ENCODE measurements at places on chromosomes 3 and 15.
A peak's percentile ranks its signal among the peaks of the same experiment; 100 is the strongest.

DNA sequence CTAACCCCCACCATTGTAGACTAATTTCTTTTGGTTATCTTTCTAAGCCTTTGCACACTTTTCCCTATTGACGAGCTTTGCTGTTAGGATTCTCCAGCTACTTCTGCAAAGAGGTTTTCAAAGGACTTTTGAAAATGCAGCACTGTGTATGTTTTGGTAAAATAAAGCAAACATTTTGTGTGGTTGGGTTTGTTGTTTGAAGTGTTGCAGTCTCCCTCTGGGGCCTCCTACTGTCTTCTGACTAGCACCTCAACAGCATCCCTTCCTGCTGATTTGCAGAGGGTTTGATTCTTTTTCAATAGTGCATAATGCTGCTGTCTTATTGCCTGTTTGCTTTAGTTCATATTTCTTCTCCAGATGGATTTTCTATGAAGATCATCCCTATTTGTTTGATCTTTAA is 775.1 kb upstream of the CFAP20DC start:
- no peak for ATAC-seq

DNA sequence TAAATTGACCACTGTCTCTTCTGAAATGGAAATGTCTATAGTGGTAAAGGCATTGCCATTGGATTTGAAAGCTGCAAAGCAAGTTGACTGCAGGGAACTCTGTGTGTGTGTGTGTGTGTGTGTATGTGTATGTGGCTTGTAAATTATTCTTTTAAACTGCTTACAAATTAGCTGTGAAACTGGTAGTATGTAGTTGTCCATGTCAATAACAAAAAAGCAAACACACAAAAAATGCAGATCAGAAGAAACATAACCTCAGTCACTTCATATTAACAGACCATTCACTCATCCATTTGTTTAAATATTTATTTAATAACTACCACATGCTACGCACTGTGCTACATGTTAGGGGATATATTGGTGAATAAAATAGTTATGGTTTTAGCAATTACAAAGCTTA is 837.7 kb downstream of the FHIT start:
- no peak for ATAC-seq

DNA sequence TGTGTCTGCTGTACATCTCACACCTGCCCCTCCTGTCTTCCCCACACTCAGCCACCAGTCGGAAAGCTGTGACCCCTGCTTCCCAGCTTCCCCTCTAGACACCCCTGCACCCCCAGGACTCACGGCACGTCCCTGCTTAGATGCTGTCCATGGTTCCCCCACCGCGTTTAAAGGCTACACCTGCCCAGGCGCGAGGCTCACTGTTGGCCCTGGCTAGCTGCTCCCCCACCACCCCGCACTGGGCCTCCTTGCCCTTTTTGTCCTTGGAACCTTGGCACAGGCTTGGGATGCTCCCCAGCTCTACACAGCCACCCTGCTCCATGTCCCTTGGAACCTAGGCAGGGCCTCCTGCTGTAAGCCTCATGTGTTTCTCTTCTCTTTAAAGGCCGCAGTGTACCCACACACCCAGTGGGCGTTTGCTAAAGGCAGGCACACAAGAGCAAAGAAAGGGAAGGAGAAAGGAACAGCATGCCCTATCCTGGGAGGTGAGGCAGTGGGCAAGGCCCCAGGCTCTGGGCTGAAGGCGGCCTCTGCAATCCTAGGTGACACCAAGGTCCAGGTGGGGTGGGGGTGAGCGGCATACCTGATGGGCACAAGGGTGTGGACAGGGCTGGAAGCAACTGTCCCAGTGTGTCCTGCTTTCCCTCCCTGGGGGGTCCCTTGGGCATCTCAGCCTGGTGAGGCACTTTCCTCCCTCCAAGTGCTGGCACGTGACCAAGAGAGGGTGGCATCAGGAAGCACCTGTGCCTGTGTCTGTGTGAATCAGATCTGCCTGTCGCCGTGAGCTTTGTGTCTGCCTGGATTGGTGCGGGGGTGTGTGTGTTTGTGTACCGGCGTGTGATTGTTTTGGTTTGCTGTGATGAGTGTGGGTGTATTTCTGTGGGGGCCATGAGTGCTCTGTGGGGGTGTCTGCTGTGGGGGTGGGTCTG is 54.4 kb downstream of the TPRA1 start:
- no peak for ATAC-seq

DNA sequence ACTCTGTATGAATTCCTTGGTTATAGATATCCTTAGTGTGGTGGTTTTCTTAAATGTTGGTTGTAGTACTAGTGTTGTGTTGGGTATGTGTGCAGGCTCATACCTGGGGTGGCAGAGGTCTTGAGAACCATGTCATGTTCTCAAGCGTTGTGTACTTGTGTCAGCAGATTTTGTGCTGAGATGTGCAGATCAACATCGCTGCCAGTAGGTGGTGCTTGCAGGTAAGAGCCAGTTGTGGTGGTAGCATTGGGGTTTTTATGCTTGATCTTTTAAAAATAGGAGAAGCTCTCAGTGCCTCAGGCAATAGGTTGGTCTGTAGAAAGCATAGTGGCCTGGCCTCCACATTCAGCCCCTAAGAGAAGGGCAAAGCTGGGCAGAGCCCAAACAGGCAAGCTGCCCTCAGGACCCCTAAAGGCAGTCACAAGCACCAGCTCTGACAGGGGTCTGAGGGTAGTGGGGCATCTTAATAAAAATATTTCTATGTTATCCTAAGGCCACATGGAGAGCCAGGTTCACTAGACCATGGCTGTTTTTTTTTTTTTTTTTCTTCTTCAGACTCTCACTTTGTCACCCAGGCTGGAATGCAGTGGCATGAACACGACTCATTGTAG is 164.0 kb downstream of the IL20RB start:
- no peak for ATAC-seq

DNA sequence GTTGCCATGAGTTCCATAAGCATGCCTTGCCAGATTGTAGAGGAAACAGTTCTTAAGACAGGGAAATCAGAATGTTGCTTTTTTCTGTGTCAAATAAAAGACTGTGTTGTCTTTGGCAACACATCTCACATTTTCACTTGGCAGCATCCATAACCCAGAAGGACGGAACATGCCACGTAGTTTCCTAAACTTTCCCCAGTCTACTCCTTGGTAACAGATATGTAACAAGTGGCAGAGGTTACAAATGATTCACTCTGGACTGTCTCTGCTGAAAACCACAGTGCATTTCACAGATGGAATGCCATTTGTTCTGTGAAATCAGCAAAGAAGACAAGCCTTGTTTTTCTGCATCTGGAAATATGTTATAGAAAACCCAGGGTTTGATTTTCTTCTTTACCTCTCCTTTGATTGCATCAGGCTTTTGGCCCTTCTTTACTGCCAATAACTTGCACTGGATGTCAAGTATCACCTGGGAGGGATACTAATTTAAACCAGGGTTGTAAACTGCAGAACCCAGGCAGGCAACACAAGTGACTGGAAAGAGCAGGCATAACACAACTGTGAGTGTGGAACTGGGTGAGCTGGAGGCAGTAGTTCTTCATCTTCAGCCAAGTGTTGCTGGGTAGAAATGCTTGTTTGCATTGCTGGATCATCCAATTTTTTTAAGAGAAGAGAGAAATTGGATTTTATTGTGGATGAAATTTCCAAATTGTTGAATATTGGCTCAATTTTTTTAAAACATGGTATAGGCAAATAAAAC is 124.4 kb upstream of the FOXB1 start:
- no peak for ATAC-seq

DNA sequence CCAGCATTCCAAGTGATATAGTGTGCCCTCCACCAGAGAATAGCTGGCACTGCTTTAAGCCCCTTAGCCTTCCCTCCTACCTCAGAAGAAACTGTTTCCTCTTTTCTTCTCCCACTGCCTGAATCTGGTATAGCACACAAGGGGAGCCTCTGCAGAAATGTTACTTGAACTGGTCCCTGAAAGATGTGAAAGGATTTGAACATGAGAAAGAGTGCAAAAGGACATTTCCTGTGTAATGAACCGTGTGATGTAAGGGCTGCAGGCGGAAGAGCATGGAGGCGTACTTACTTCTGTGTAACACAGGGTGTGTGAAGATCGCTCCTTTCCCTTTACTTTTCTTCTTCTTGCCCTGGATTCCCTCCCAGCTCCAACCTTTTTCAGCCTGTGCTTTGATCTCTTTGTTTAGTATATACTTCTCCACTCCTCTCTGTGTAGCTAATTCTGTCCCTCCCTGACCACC is 8.4 kb downstream of the TMOD3 start:
- peak; percentile 67 for ATAC-seq

DNA sequence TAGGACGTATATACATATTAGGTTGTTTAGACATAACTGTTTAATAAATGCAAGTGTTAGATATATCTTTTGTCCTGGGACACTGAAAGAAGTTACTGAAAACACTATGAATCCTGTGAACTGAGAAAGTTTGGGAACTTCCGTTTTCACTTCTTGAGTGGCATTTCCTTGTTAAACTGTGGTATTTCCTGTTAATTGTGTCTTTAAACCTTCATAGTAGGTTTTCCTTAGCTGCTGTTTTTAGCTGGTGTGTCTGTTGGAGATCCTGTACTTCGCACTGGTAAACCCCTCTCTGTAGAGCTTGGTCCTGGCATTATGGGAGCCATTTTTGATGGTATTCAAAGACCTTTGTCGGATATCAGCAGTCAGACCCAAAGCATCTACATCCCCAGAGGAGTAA is 37.1 kb downstream of the ATP6V1A start:
- no peak for ATAC-seq

- ATAC-seq: no peak
Observed at GRCh38 chr3:158217992-158218391, 108.1 kb downstream of the RSRC1 start.

- no peak for ATAC-seq
Observed at GRCh38 chr3:130414457-130414856, 69.0 kb downstream of the COL6A5 start.

DNA sequence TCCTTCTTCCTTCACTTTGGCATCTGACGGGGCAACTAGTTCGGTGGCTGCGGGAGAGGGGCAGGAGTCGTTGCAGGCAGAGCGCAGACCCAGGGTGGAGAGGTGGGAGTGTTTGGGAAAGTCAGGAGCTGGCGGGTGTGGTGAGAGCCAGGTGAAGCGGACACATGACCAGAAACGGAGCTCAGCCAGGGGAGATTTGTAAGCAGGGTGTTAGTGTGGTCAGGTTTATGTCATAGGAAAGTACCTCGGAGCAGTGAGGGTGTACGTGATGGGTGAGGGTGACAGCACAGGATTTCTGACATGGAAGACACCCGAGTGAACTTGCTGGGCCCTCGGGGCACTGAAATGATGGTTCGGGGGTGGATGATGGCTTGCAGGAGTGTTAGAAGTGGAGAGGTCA is 247.4 kb upstream of the TPM1 start:
- no peak for ATAC-seq

GRCh38 chr15:53197426-53197839 is 407.3 kb upstream of the ONECUT1 start:
- ATAC-seq: peak; percentile 50

GRCh38 chr3:45597171-45597570 is 2.6 kb downstream of the LIMD1 start:
- ATAC-seq: no peak

GRCh38 chr3:181660337-181660736 is 51.4 kb upstream of the SOX2 start:
- ATAC-seq: no peak

Data from stimulated activated memory B cell treated with anti-CD40 and anti-IgM and Interleukin-4, amounts not matched to agents 10 μg/mL and 1 μg/mL and 100 μg/mL, for 72 hours (primary cell).